ENCODE measurements at places on chromosomes 6 and 20.

GRCh38 chr6:26045065-26045927 is 41.9 kb upstream of the HFE start:
- peak; percentile 80 for DNase-seq

DNA sequence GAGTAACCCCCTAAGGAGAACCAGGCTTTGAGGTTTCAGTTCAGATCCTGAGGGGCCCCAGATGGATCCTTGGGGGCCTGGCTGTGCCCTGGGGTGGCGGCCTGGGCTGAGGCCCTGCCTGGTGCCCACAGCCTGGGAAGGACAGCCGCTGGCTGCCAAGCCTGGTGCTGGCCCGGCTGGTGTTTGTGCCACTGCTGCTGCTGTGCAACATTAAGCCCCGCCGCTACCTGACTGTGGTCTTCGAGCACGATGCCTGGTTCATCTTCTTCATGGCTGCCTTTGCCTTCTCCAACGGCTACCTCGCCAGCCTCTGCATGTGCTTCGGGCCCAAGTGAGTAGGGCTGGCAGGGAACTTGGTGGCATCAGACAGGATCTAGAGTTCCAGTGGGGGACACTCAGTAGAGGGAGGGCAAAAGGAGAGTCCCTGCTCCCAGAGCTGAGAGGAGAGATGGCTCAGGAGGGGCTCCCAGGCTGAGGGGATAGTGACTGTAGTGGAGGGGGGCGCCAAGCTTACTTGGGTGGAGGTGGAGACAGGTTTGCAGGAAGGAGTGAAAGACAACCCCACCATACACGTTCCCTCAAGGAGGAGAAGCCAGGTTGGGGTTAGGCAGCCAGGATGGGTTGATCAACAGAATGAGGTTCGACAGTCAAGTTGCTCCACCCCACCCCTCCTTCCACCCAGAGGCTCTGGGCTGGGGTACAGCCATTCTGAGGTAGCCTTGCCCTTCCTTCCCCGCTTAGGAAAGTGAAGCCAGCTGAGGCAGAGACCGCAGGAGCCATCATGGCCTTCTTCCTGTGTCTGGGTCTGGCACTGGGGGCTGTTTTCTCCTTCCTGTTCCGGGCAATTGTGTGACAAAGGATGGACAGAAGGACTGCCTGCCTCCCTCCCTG is 9.5 kb downstream of the SLC29A1 start:
- no peak for DNase-seq

GRCh38 chr6:119517428-119517827 is 167.9 kb upstream of the MAN1A1 start:
- no peak for DNase-seq

DNA sequence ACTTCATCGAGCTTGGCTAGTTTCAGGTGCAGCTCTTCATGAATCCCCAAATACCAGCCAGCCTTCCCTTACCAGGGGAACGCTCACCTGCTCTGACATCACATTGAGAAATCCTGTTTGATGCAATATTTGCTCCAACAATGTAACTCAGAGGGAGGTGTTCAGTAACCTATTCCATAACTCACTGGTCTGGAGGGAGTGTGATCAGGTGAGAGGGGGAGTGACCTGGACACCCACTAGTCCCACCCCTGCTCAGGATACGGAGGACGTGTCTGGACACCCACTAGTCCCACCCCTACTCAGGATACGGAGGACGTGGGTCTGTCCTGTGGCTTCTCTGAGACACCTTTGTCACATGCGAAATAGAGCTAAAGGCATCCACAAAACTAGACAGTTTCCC is 70.3 kb downstream of the HUS1B start:
- no peak for DNase-seq

DNA sequence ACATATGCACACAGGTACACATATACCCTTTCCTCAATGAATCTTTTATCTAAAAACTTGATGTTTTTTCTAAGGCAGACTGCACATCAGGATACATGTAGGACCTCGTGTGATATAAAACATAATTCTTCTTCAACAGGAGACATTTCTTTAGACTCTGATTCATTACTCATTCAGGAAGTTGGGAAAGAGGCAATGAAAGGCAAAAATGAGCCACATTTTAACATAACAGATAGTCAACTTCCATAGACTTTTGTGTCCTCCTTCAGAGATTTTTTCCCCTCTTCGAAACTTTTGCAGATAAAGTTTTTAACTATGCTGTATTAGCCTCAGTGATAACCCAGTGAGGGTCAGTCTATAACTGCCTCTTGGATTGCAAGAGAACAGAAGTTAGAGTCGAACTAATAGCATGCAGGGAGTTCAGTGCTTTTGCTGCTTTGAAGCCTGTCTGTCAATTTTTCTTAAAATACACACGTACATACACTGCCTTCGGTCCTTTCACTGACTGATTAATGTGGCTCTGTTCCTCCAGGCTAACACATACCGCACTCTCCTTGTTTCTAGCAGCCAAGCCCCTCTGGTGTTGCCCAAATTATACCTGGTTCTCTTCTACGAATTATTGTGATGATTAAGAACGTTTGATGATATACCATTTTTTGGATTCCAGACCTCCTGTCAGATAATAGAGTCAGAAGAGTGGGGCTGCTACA is 562.5 kb upstream of the MAP3K7 start:
- DNase-seq = no peak

GRCh38 chr6:132962936-132963868 is 148.8 kb downstream of the RPS12 start:
- peak; percentile 52 for DNase-seq

- DNase-seq = no peak
Measured at GRCh38 chr6:136751991-136752390, 40.3 kb downstream of the MAP3K5 start.

DNA sequence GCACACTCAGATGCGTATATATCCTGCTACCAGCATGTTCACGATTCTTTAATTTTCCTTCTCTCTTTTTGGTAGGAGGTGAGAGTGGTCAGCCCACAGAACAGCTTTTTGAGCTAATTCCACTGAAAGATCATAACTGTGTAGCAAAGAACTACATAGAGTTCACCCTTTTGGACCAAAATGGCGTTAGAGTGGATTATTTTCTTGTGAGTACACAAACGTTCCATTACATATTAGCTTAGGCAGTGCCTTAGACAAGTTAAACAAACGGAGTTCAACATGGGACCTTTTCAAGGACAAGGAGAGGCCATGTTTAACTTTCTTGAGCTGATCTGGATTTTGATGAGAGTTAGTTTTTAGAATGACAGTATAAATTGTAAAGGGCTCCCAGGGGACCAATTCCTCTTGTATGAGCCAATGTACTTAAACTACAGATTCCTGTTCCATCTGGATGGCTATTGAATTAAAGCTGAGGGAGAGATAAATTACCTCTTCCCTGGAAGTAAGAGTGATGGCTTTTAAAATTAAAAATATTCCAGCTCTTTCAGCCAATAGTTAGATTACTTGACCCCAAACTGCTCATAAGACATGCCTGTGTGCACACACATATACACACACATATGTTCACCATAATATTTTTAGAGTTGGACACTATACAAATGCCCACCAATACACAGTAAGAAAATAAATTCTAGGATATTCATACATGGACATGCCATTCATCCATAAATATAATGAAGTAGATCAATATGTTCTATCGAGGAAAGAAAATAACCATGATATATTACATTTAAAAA is 25.6 kb upstream of the ARMH2 start:
- DNase-seq = no peak

GRCh38 chr20:54207743-54208547 is at the start of gene PFDN4:
Gene PFDN4 (plus strand): TSS chr20:54208087. CDS start chr20:54208101, 14 bp downstream.
- peak; percentile 83 for DNase-seq

DNA sequence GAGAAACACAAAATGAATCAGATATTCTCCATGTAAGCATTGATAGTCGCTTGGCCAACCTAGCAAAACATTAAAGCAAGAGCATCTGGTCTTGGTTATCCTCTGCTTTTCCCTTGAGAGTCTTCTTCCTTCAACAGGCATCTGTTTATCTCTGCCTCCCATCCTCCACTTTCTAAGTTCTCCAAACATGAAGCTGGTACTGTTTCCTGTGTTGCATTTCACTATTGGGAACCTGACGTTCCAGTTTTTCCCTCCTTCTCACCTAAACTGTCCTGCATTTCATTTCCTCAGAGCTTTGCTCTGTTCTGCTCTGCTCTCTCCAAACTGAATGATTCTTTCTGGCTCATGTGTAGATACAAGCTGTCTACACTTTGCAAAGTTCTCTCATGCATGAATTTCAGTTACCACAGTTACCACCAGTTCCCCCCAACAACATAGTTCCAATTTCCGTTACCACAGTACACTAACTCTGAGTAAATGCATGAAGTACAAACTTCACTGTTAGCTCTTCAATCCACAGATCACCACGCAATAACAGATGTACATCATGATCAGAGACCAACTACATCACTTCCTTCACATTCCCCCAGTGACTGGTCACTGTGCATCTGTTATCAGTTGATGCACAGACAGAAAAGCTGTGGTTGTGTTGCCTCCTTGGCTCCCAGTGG is 86.7 kb upstream of the F13A1 start:
- DNase-seq = no peak

GRCh38 chr6:138576313-138576712 is 77.0 kb upstream of the NHSL1 start:
- DNase-seq = no peak

DNA sequence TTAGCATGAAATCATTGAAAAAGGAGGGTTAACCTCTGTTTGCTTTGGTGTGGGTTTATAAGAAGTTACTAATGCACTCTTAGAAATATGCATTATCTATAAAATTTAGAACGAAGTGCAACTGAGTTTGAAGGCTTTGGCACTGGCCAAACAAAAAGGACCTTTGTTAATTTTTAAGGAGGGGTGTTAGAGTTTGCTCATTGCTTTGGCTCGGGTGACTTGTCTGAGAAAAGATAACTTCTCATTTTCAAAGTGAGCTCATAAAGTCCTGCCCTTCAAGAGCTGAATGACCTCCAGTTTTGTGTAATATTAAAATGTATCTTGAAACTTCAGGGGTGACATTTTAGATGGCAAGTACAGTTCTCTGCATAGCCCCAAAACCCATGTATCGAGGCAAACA is 25.9 kb downstream of the NEDD9 start:
- no peak for DNase-seq

GRCh38 chr6:168796106-168796505 is 355.1 kb downstream of the SMOC2 start:
- DNase-seq = no peak
